Epithelial cell of esophagus (primary cell): ENCODE measurements at places on chromosomes 13 and 19.
A peak's percentile ranks its signal among the peaks of the same experiment; 100 is the strongest.

- DNase-seq: peak; percentile 65
Observed at GRCh38 chr19:48558018-48558684, 6.2 kb downstream of the SULT2B1 start.

DNA sequence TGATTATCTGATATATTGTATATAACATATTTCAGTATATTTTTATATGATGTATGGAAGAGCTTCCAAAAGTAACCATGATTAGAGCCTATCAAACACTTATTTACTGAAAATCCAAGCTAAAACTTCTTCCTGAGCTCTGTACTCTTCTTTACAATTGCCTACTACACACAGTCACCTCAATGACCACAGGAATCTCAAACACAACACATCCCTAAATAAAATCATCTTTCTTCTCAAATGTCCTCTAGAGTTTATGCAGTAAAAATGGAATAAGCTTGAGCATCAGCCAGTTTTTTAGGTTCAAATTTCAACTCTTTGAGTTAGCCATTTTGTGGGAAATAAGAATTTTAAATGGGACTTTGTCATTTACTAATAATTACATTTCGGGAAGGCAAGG is 102.6 kb upstream of the FNDC3A start:
- no peak for DNase-seq

GRCh38 chr13:40697711-40698110 is 31.3 kb upstream of the FOXO1 start:
- DNase-seq: no peak

GRCh38 chr13:98781905-98782304 is 29.4 kb upstream of the SLC15A1 start:
- DNase-seq: no peak

- DNase-seq: peak; percentile 32
Observed at GRCh38 chr19:12527034-12527836, 24.0 kb downstream of the ZNF564 start.

- no peak for DNase-seq
Observed at GRCh38 chr19:38255383-38256014, 675 bp downstream of the PPP1R14A start.

DNA sequence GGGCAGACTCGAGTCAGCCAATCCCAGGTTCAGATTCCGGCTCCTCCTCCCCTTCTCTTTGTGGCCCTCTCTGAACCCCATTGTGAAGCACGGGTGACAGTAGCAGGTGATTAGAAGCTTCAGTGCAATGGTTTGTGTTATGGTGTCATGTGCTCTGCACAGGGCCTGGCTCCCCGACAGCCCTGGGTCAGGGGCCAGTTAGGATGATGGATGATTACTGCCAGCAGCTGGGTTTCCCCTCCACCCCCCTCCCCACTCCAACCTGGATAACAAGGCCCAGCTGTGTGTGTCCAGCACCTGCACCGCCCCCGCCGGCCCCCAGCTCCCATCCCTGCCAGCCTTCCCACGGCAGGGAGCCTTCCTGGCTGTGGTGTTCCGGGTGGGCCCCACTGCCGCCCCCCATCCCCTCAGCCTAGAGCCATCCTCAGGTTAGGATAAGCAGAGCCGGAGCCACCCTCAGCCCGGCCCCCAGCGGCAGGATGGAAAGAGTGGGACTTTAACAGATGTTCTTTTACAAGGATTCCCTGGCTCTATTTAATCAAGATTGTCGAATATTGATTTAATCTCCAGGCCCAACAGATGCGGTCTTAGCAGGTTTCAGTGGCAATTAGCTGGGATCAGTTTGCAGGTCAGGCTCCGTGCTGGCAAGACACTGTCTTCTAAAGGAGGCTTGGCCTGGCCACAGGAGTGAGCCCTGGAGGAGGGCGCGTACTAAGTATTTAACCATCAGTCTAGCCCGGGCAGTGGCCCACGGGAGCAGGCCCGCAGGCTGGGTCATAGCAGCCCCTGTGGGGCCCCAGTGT is 156.2 kb downstream of the SIPA1L3 start:
- DNase-seq: no peak

GRCh38 chr13:29171244-29171643 is 351.1 kb downstream of the MTUS2 start:
- no peak for DNase-seq

GRCh38 chr13:100872761-100873160 is 198.2 kb upstream of the TMTC4 start:
- DNase-seq: no peak

GRCh38 chr19:51009061-51009891 is 7.9 kb upstream of the KLK8 start:
- DNase-seq: no peak

- no peak for DNase-seq
Observed at GRCh38 chr13:32941368-32941767, 74.9 kb upstream of the KL start.

DNA sequence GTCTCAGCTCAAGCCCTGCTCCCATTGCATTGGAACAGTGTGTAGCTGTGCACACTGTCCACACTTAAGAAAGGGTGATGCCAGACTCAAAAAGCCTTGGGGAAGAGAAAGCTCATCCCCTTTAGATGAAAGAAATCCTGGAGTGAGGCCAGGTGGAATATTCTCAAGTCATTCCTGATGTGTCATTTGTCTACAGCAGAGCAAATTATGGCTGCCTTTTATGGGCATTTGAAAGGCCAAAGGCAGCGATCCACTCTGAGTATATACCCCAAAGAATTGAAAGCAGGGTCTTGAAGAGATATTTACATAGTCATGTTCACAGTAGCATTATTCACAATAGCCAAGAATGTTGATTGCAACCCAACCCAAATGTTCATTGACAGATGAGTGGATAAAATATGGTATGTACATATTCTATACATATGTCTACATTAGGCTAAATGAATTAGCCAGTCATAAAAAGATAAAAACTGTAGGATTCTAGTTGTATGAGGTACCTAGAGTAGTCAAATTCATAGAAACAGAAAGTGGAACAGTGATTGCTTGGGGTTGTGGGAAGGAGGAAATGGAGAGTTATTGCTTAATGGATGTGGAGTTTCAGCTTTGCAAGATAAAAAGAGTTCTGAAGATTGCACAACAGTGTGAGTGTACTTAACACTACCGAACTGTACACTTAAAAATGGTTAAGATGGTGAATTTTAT is 214.9 kb downstream of the KCNRG start:
- peak; percentile 83 for DNase-seq

- DNase-seq: no peak
Observed at GRCh38 chr13:112844879-112845278, 124.1 kb upstream of the MCF2L start.

DNA sequence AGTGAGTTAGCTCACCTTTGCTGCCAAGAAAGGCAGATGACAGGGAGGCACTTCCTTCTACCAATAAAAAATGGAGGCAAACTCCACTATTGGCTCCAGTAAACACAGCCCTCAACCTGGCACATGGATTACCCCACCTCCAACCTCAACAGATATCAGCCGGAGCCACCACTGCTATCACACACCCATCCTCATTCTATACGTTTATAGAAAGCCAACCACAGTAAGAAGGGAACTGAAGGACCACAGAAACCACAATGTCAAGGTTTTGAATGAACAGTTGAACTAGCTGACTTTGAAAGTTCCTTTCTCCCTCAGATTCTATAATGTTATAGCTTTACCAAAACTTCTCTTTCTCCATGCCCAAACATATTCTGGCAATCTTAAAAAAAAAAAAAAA is 526.2 kb downstream of the UQCRFS1 start:
- no peak for DNase-seq

- peak; percentile 81 for DNase-seq
Observed at GRCh38 chr19:2962018-2962670, 15.2 kb upstream of the TLE6 start.

DNA sequence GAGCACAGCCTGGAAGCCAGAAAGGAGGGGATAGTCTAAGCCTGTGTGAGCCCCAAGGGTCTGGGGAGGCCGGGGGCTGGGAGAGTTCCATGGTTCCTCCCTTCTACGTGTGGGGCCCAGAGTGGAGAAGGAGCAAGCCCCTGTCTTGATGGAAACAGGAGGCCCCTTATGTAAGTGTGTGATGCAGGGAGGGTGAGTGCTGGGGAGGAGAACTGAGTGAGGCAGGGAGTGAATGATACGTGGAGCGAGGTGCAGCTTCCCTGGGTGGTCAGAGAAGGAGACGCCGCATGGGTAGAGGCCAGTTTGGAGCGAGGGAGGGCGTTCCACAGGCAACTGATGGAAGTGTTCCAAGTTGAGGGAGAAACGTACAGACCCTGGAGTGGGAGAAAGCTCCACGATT is 16.0 kb downstream of the MAG start:
- DNase-seq: no peak
